ENCODE measurements at places on chromosomes 2 and 18. TPM values are rescaled to one million over a fixed set of nuclear protein-coding genes. Genes with fewer than 3 reads are reported as not detected.

ZSCAN30 gene
- total RNA-seq = 21.7 TPM

TNS1 gene
- 114 TPM for total RNA-seq

SERPINB13 gene
- total RNA-seq = not detected

ITM2C gene
- 63.4 TPM for total RNA-seq

C18orf54 gene
- total RNA-seq = 1.7 TPM

MAB21L4 gene
- not detected for total RNA-seq

TMEM163 gene
- not detected for total RNA-seq

NEU2 gene
- not detected for total RNA-seq

TRAK2 gene
- 53.4 TPM for total RNA-seq

ABCG5 gene
- total RNA-seq = not detected

ZNF385B gene
- not detected for total RNA-seq

ALLC gene
- not detected for total RNA-seq

STON1 gene
- total RNA-seq = 14.4 TPM

PELI1 gene
- total RNA-seq = 6.6 TPM

PDE1A gene
- total RNA-seq = 26.5 TPM
